ENCODE measurements at places on chromosomes 4 and X. TPM values are rescaled to one million over a fixed set of nuclear protein-coding genes. Genes with fewer than 3 reads are reported as not detected.

The ESX1 gene
- not detected for total RNA-seq

The DUSP9 gene
- not detected for total RNA-seq

The RIPPLY1 gene
- not detected for total RNA-seq

The ATP1B4 gene
- 3.3 TPM for total RNA-seq

DNA sequence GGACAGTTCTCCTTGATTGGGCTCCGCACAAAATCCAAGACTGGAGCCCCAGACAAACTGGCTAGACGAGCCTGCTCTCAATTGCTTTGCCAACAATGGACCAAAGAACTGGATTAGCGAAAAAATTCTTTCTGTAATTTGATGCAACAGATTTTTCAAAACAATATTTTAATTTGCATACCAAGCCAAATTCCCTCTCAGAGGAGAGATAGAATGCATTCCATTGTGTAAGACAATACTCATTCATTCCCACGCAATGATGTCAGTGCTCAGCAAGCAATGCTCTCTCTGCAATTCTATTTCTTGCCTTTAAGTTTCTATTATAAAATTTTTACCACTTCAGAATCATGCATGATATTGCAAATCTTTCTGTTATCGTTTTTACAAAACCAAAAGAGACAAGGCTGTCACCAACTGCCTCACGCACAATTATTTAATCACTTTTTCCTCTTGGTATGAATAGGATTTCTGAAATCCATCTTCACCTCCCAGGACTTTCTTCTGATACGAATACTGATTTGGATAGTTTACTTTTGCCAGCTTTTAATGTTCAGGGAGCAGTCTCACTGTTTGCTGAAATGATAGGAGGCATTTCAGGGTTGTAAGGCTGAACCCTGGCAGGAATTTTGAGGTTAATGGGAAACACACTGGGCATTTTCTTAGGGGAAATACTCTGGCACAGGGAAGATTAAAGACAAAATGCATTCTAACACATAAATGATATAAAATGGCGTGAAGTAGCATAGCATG, 46.1 kb upstream of the HCCS start:
- no peak for DNase-seq

DNA sequence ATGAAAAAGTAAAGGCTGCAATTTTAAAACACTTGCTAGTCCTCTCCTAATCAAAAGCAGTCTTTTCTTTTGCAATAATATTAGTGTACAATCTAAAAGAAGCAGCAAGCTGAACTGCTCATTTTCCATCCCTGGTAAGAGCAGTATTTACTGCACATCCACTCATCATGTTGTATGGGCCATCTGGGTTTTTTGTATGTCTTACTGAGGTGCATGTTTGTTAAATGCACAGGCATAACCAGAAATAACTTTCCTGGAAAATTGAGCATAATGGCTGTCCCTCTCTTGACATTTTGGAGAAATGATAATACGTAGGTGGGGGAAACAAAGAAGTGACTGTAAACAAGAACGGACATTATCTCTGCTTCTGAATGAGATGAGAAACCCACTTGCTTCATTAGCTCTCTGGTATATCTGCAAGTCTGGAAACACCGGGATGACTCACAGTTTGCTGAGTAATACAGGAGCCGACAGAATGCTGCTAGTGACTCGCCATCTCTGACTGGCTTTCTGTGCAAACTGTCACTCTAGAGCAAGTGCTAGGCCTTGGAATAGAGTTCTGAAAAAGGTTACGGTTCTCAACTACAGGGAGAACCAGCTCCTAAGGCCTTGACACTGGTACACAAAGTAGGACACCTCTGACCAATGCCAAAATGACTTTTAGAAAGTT, 85.7 kb upstream of the MTM1 start:
- no peak for DNase-seq

DNA sequence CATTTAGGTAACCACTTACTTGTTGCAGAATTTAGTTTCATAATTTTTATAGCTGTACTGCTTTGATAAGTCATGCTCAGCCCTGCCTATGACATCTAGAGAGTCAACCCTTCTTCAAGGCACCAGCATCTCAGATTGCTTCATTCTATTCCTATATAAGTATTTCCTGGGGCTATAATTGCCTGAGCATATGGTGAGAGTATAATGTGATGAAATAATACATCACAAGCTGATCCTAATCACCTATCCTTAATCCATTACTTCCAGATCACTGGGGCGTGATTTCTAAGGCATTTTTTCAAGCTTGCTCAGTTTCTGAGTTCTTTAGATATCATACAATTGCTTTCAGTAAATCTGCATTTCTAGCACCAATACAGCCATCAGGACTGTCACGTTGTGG, 200.0 kb upstream of the NPY2R start:
- no peak for DNase-seq

GRCh38 chr4:37531151-37531550, 155.0 kb downstream of the RELL1 start:
- DNase-seq = no peak

- no peak for DNase-seq
Observed at GRCh38 chr4:158624889-158625478, 46.7 kb downstream of the C4orf46 start.

DNA sequence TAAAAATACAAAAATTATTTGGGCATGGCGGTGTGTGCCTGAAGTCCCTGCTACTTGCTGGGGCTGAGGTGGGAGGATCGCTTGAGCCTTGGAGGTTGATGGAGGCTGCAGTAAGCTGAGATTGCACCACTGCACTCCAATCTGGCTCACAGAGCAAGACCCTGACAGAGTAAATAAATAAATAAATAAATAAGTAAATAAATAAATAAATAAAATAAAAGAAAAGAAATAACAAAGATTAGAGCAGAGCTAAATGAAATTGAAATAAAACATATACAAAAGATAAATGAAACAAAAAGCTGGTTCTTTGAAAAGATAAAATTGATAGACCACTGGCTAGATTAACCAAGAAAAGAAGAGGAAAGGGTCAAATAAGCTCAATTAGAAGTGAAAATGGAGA, 43.1 kb downstream of the HPGD start:
- no peak for DNase-seq

- DNase-seq = no peak
Observed at GRCh38 chr4:125116431-125116830, 198.3 kb upstream of the FAT4 start.

DNA sequence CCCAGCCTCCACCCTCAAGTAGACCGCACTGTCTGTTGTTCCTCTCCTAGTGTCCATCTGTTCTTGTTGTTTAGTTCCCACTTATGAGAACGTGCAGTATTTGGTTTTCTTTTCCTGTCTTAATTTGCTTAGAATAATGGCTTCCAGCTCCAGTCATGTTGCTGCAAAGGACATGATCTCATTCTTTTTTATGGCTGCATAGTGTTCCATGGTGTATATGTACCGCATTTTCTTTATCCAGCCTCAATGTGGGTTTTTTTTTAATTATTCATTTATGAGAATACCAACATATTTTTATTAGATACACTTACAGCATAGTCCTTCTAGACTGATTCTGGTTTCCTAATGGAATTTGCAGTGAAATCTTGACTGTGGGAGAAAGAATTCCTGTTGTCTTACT, 1.3 kb downstream of the VMA21 start:
- no peak for DNase-seq

- no peak for DNase-seq
Observed at GRCh38 chr4:84915396-84915780, 51.1 kb downstream of the WDFY3 start.

DNA sequence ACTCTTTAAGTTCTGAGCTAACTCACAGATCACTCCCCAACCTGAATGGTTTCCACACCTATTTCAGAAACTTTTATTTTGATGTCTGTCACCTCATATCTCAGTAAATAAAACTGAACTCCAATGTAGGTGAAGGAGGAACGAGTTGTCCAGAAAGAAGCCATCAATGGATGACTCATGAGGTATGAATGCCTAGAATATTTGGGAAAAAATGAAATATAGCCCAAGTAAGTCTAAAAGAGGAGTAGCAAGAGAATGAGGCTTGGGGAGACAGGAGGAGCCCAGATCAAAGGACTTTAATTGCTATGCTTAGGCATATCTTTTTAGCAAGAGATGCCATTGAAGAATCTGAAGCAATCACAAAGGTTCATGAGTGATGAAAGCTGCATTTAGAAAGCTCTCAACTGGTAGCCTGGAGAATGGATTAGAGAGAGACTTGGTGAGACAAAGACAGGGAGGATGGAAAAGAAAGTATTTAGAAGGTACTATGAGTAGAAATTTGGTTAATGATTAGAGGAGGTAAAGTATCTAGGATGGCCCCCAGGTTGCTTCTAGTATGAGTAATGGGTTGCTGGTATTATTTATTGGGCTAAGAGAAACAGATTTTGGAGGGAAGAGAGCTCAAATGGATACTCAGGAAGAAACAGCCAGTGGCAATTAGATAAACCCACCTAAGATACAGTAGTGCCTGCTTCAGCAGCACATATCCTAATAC, 39.4 kb downstream of the NOCT start:
- no peak for DNase-seq

DNA sequence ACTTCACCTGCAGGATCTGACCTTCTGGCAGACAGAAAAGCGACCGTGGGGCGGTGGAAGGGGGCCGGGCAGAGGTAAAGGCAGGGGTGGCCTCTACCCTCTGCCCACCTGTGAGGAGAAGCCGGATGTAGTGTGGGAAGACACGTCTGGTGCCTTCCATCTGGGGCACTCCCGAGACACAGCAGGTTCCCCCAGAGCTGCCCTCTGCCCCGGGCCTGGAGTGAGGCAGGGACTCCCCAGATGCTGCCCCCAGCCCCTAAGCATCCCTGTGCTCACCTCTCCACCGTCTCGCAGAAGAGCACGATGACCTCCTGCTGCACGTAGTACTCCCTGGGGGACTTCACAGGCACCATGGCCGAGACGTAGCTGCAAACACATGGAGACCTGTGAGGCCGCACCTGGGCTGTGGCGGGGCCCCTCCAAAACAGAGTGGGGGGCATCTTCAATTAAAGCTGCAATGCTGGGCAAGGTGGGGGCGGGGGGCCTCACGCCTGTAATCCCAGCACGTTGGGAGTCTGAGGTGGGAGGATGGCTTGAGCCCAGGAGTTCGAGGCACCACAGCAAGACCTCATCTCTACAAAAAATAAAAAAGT, 75.3 kb upstream of the MXD4 start:
- no peak for DNase-seq

DNA sequence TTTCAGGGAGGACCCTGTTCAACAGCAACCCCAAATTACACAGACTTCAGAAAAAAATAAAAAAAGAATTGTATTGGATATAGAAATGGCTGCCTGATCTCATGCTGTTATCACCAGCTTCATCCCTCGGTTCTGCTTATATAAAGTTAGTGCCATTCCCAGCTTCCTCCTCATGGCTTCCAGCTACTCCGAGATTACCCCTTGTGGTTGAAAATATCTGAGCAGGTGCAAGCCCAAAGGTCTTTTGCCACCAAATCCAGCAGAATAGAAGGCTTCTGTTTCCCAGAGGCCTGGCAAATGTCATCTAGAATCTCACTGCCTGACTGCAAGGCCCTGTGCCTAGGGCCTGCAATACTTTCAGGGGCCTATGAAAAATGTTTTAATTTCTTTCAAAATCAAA, 13.8 kb upstream of the HPGDS start:
- no peak for DNase-seq

DNA sequence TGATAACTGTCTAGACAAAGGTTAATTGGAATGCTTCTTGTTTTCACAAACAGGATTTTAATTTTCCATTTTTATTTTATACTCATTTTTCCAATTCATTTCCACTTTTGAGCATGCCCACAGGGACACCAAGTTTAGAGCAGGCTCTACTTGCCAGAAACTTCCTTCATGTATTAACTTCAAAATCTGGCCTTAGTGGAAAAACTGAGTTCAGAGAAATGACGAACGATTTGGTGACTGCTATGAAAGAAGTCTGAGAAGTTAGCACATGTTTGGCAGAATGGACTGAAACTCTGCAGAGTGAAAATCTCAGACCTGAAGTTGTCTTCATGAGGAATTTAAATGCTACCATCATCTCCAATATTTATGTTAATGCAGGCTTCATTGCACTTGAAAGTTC, 214.1 kb downstream of the THOC2 start:
- no peak for DNase-seq

- DNase-seq = no peak
Observed at GRCh38 chr4:97587912-97588311, 555.4 kb downstream of the STPG2 start.

DNA sequence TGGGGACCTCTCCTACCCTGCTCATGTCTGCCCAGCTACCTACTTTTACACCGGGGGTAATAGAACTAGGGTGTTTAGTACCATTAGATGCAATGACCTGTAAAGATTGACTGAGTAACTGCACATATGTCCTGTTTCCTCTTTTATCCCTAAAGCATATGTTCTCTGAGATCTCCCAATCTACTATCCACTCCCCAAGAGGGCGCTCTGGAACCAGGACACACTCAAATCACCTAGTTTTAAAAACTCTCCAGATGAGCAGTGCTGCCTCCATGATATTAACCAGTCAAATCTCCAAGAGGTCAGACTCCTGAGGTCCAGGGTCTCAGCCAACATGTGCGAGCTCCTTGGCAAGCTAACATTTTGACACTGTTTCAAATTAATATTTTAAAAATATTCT, 87.0 kb upstream of the TSPAN5 start:
- DNase-seq = no peak

GRCh38 chr4:54999003-54999402, 126.4 kb downstream of the KDR start:
- DNase-seq = no peak

DNA sequence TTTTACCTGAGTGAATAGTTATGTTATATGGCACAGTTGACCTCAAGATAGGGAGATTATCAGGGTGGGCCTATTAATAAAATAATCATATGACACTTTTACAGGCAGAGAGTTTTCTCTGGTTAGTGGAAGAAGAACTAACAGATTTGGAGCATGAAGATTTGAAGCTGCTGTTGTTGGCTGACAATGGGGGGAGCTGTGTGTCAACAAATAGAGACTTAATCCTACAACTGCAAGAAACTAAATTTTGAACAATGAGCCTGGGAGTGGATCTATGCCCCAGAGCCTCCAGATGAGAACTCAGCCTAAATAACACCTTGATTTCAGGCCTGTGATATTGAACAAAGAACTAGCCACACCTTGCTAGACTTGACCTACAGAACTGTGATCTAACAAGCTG, 7.2 kb upstream of the CCSER1 start:
- DNase-seq = no peak

- DNase-seq = no peak
Observed at GRCh38 chr4:25367004-25367621, 9.9 kb upstream of the ANAPC4 start.

DNA sequence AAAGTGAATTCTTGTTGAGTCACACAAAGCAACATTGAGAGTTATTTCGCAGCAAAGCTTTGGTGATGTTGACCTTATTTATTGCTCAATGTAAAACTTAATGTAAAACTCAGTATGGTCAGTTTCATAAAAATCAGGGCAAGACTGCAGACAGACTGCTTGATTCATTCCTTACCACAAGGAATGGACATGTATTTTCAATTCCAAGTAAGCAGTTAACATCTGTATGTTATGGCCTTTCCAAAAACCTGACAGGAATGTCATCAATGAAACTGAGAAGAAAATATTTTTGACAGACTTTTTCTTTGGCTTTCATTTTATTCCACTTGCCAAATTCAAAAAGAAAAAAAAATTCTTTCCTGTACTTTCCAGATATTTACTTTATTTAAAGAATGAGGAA, 488.3 kb downstream of the ANKRD50 start:
- no peak for DNase-seq

GRCh38 chr4:101347267-101347556, at the start of gene PPP3CA:
TSS of gene PPP3CA (minus strand) at chr4:101347526.
- DNase-seq = no peak
